Neuronal stem cell (in vitro differentiated cells): ENCODE measurements at places on chromosomes 11 and 22.
A peak's percentile ranks its signal among the peaks of the same experiment; 100 is the strongest.

- DNase-seq, result peak; percentile 45
Observed at GRCh38 chr22:42313804-42314581, 43.5 kb upstream of the TCF20 start.

GRCh38 chr11:86370922-86371594 lies 3.6 kb upstream of the CCDC81 start:
- no peak for DNase-seq

DNA sequence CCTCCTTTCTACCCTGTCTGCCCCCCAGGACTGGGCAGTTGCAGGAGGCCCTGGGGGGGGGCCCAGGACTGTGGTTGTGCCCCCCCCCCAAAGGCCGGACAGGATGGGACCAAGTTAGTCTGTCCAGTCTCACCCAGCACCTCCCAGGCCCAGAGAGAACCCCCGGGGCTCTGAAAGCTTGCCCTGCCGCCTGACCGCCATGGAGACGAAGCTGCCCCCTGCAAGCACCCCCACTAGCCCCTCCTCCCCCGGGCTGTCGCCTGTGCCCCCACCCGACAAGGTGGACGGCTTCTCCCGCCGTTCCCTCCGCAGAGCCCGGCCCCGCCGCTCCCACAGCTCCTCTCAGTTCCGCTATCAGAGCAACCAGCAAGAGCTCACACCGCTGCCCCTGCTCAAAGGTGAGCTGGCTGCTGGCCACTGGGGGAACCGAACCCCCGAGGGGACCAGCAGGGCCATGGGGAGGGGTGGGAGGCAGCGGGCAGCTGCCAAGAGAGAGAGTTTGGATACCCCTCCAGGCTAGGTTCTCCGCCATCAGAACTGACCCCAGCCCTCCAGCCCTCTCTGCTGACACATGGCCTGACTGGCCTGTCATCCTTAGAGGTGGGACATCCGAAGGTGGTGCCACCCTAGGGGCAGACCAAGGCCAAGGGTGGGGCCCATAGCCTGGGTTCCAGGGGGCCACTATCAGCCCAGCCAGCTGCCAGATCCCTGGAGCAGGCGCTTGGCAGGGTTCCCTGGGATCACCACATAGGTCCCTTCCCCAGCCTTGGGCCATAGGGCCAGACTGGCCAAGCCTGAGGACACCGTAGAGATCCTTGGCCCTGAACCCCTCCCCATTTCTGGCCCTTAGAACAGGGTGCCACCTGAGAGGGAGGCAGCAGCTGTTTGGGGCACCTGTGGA lies 1.3 kb downstream of the PPP2R5B start:
- no peak for DNase-seq

- no peak for DNase-seq
Observed at GRCh38 chr22:29136782-29137700, 64.2 kb downstream of the KREMEN1 start.

- DNase-seq, result no peak
Observed at GRCh38 chr11:7906481-7906880, 24.6 kb downstream of the OR10A6 start.

DNA sequence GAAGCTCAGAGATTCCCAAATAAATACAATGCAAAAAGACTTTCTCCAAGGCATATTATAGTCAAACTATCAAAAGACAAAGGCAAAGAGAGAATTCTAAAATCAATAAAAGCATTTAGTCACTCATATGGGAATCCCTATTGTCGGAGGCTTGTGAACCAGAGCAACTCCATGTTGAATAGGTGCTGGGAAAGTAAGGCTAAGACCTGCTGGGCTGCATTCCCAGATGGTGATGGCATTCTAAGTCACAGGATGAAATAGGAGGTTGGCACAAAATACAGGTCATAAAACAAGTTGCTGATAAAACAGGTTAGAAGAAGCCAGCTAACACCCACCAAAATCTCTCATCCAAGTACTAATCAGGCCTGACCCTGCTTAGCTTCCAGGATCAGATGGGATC lies 84.5 kb downstream of the JRKL start:
- DNase-seq, result no peak

- no peak for DNase-seq
Observed at GRCh38 chr11:102926517-102926916, 29.0 kb downstream of the MMP13 start.
